ENCODE measurements at places on chromosomes 3 and 15.

GRCh38 chr3:38721207-38721772 lies 71.8 kb upstream of the SCN5A start:
- no peak for DNase-seq

- DNase-seq, result no peak
These were observed 2.8 kb upstream of the ISG20 start for GRCh38 chr15:88636050-88636449.

DNA sequence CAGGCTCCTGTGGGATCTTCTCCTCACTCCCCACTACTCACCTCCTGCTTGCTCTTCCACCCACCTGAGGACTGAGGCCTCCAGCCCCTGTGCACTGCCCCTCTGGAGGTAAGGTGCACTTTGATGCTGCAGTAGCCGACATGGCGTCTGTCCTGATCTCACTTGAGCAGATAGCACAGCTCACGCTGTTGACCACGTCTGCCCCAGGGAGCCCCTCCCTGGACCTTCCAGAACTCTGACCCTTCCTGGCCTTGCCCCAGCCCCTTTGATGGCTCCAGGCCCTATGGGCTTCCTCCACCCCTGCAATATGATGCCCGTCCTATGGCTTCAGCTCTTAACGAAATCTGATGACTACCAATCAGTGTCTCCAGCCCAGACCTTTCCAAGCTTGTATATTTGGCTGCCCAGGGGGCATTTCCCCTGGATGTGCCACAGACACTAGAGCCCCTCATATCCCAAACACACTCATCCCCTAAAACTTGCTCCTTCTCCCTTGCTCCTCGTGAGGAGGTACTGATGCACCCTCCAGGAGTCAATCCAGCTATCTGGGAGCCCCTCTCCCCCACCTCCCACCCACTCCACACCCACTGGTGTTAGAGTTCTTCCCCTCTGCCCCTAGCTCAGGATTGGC lies 27.1 kb downstream of the KY start:
- no peak for DNase-seq

GRCh38 chr3:65914740-65915367 lies 123.9 kb downstream of the MAGI1 start:
- DNase-seq, result peak; percentile 66

DNA sequence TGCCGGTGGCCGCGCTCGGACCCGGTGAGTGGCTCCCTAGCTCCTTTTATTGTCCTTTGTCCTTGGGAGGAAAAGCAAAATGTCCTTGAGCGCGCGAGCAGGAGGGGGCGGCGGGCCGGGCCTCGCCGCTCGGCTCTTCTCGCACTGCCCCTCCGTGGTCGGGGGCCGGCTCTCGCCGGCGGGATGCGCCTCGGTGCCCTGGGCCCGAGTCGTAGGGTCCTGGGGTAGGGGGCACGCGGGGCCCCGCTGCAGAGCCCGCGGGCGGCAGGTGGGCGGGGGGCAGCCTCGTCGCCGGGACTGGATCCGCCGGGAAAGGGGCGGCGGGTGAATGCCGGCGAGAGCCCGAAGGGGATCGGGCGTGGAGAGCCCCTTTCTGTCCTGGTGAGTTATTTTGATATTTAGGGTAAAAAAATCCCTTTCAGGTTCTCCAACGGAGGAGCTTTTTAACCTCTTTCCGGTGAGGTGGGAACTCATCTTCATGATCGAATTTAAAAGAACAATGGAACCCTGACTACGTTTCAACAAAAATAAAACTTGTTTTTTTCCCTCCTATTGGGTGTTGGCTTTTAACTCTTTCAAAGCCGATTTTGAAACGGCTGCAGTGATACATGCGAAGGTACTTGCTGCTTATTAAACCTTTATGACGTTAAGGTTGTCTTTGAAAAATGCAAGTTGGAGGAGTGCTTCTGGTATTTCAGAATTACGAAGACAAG lies 16.8 kb upstream of the CHD2 start:
- DNase-seq, result peak; percentile 47

DNA sequence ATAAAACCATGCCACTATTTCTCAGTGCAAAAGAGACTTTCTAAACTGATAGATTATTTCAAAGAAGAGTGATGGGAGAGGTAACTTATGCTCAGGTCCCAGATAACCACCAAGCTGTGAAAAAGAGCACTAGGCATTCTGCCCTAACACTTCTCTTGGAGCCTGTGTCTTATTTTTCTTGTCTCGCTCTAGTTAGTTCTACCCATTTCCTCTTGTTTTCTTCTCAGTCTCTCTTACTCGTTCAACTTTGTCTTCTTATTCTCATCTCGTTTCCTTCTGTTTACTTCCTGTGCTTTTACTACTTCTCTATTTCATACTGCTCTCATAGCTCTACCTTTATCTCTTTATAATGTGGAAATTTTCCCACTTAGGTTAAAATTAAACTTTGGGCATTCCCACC lies 91.8 kb upstream of the CGNL1 start:
- no peak for DNase-seq

DNA sequence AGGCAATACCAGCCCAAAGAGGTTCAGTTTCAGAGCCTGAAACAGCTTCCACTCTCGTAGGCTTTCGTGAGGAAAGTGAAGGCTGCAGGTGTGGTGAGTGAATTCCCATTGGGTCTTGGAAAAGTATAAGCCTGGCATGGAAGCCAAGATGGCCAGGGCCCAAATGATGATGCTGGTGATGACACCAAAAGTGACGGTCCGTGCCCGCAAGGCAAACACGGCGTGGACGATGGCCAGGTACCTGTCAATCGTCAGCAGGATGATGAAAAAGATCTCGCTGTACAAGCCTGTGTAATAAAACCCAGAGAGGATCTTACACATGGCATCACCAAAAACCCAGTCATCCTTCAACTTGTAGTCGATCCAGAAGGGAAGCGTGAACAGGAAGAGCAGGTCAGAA lies 4.4 kb downstream of the CCR1 start:
- no peak for DNase-seq

GRCh38 chr15:46941241-46941640 lies 776.1 kb upstream of the SEMA6D start:
- peak; percentile 17 for DNase-seq

- DNase-seq, result peak; percentile 72
These were observed 27.9 kb upstream of the FAM174B start for GRCh38 chr15:92683511-92683834.

GRCh38 chr3:14831916-14832450 lies 13.2 kb downstream of the FGD5 start:
- no peak for DNase-seq

DNA sequence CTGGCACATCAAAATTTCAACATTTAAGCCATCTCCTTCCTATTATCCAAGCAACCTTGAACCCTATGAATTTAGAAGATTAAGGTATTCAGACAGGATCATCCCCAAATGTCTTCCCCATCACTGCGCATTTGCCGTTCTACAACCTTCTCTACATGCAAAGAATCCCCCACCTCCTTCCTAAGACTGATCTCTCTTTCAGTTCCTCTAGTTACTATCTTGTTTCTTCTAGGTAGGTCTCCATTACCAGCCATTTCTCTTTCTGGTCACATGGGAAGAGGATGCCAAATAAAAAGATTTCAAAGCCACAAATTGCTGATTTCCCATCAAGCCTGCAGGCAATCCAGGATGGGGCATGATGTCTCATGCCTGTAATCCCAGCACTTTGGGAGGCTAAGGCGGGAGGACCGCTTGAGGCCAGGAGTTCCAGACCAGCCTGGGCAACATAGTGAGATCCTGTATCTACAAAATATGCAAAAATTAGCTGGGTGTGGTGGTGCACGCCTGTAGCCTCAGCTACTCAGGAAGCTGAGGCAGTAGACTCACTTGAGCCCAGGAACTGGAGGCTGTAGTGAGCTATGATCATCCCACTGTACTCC lies 29.7 kb upstream of the MTMR10 start:
- no peak for DNase-seq

GRCh38 chr3:53804697-53805462 lies 41.3 kb downstream of the CHDH start:
- no peak for DNase-seq

GRCh38 chr3:112606098-112606497 lies 34.8 kb downstream of the CCDC80 start:
- DNase-seq, result no peak

DNA sequence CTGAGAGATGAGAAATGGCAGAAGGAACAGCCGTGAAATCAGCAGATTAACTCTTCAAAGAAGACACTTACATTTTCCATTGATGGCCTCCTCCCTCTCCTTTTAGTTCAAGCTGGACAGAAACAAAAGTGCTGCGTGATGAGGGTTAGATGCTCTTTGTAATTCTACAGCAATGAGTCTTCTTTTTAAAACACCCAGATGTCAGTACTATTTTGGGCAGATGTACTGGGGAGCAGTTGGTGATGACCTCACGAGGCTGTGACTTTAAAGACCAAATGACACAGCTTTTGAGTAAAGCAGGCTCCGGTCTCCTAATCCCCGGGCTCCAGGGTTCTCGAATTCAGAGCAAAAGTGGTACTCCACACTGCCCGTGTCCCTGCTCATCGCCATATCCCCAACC lies 198.2 kb downstream of the SLCO3A1 start:
- no peak for DNase-seq

- DNase-seq, result no peak
These were observed 214.3 kb upstream of the FEZF2 start for GRCh38 chr3:62587579-62588031.

DNA sequence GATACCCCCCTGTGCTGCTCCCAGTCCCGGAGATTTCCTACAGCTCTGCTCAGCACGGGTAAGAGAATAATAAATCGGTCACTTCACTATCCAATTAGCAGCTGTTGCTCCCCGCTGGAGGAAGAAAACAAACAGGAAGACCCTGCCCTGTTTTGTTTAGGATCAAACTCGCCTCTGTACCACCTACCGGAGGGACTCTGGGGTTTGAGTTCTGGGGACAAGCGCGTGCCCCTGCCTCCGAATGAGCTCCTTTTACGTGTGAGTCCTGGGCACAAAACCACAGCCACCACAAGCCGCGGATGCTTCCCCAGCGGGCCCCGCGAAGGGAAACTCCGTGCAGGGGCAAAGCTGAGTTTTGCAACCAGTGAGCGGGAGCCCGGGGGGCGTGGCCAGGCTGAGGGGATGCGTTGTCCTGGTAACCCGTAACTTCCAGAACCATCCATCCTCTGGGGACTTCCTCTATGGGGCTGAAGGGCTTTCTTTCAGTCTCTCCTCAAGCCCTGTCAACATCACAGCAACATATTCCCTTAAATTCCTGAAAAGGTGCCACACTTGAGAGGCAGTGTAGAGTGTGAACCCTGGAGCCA lies 315.7 kb upstream of the PROK2 start:
- DNase-seq, result peak; percentile 87

All from NCI-H82 (cell line).